ENCODE measurements at places on chromosomes 13 and 19. TPM values are rescaled to one million over a fixed set of nuclear protein-coding genes. Genes with fewer than 3 reads are reported as not detected.
A peak's percentile ranks its signal among the peaks of the same experiment; 100 is the strongest.

Gene PEAK3
- not detected for total RNA-seq

DNA sequence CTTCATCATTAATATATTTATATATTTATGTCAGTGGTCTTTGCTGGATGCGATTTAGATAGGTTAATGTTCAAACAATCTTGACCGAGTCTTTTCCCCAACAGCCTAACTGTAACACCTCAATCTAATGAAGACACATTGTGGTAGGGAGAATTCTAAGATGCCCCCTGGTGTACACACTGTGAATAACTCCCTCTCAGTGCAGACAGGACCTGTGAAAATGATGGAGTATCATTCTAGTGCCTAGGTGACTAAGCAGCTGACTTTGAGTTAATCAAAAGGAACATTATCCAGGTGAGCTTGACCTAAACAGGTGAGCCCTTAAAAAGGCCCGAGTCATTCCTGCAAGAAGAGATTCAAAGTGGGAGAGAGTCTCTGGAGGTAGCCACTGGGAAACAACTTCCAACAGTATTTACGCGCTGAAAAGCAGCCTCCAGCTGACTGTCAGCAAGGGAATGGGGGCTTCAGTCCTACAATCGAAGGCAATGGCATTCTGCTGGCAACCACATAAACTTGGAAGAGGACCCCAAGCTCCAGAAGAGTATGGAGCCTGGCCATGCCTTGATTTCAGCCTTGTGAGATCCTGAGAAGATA lies 28.0 kb upstream of the KBTBD7 start:
- no peak overlapping the region for H3K27ac ChIP-seq
- H3K4me3 ChIP-seq: no peak overlapping the region
- H3K36me3 ChIP-seq: no peaks in the 10 kb centered on the region
- peak; percentile 68 for DNase-seq
- H3K4me1 ChIP-seq: peaks cover 14% of the 10 kb centered on the region

Gene LILRA1
- not detected for total RNA-seq

- H3K27me3 ChIP-seq: no peaks in the 10 kb centered on the region
- no peak overlapping the region for H3K4me3 ChIP-seq
- no peak for DNase-seq
- H3K36me3 ChIP-seq: no peaks in the 10 kb centered on the region
Observed at GRCh38 chr13:25836574-25837336, 215.1 kb downstream of the SHISA2 start.

Gene ZNF667
- total RNA-seq: not detected

Gene CEACAM4
- not detected for total RNA-seq

Gene CLDND2
- total RNA-seq: 1.6 TPM

DNA sequence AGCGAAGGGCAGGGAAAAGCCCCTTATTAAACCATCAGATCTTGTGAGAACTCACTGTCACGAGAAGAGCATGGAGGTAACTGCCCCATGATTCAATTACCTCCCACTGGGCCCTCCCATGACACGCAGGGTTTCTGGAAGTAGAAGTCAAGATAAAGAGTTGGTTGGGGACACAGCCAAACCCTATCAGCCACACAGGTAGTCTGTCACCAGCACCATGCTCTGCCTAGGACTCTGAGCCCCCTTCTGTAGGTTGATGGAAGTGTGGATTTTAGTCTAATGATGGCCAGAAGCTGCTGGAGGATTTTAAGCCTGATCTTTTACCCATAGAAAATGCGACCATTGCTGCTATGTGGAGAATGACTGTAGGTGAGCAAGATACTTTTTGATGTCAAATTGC lies 60.8 kb downstream of the ARHGEF7 start:
- no peak for DNase-seq
- H3K4me1 ChIP-seq: no peaks in the 10 kb centered on the region
- H3K27me3 ChIP-seq: no peaks in the 10 kb centered on the region

DNA sequence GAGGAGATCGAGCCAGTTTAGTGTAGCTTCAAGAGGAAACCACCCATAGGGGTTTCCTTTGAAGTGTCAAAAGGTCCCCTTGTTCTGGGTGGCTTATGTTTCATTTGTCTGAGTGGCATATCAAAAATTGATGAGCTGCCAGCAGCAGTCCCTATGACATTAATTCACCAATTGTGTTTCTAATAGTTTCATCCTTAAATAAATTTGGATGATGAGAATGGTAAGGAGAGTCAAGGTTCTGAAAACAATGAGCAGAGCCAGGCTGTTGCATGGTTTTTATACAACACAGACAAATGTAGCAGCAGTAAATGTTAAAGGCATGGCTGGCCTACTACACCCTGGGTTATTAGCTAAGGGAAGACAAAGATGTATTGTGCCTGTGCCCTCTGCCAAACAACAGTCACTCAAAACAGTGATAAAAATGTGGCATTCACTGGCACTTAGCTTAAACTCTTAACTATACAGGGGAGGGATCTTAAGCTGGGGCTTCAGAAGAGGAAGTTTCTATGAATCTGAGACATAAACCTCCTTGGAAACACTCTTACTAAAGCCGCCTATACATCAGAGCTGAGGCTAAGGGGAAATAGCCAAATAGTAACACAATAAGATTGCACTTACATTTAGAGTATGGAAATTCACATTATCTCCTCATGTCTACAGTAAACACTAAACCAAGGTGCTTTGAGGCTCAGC lies 200.5 kb downstream of the POU4F1 start:
- H3K27ac ChIP-seq: no peak overlapping the region
- H3K36me3 ChIP-seq: no peaks in the 10 kb centered on the region
- H3K27me3 ChIP-seq: no peaks in the 10 kb centered on the region
- H3K4me3 ChIP-seq: no peak overlapping the region
- DNase-seq: no peak
- no peaks in the 10 kb centered on the region for H3K4me1 ChIP-seq

Gene NALCN
- total RNA-seq: not detected

Gene CGB1
- not detected for total RNA-seq

Gene ZNF112
- 4.2 TPM for total RNA-seq

DNA sequence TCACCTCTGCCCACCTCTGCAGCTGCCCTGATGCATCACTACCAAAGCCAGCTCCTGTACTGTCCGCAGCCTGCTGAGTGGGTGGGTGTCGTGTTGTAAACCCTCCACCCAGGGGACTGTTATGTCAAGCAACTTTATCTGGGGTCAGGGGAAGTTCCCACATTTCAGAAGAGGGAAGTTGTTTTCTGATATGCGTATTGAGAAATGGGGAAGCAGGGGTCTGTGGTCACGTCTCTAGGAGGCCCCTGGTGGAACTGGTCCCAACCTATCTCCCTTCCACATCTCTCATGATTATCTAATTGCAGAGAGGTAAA lies 31.2 kb downstream of the CLEC17A start:
- no peak overlapping the region for H3K4me3 ChIP-seq
- H3K4me1 ChIP-seq: no peaks in the 10 kb centered on the region
- DNase-seq: no peak
- no peaks in the 10 kb centered on the region for H3K36me3 ChIP-seq

- no peaks in the 10 kb centered on the region for H3K4me1 ChIP-seq
- H3K27me3 ChIP-seq: no peaks in the 10 kb centered on the region
- no peak overlapping the region for H3K27ac ChIP-seq
- H3K4me3 ChIP-seq: no peak overlapping the region
- DNase-seq: no peak
- H3K36me3 ChIP-seq: peaks cover 1% of the 10 kb centered on the region
Observed at GRCh38 chr19:4487572-4487971, 15.5 kb downstream of the HDGFL2 start.

Gene CGB7
- total RNA-seq: 3.0 TPM

GRCh38 chr13:27830010-27830409 lies 37.7 kb downstream of the GSX1 start:
- H3K36me3 ChIP-seq: no peaks in the 10 kb centered on the region
- DNase-seq: peak; percentile 91
- H3K27me3 ChIP-seq: no peaks in the 10 kb centered on the region
- peak overlapping the region; percentile 21 for H3K4me3 ChIP-seq

GRCh38 chr19:35352448-35353304 lies 5.0 kb downstream of the FFAR1 start:
- H3K27ac ChIP-seq: no peak overlapping the region
- H3K27me3 ChIP-seq: no peaks in the 10 kb centered on the region
- no peaks in the 10 kb centered on the region for H3K4me1 ChIP-seq
- peak; percentile 78 for DNase-seq
- H3K36me3 ChIP-seq: no peaks in the 10 kb centered on the region

Gene SAFB2
- 104 TPM for total RNA-seq

GRCh38 chr13:51286135-51287002 lies 53.1 kb upstream of the SERPINE3 start:
- peak; percentile 87 for DNase-seq
- H3K4me1 ChIP-seq: no peaks in the 10 kb centered on the region
- H3K27me3 ChIP-seq: no peaks in the 10 kb centered on the region
- H3K4me3 ChIP-seq: no peak overlapping the region
- no peak overlapping the region for H3K27ac ChIP-seq
- H3K36me3 ChIP-seq: no peaks in the 10 kb centered on the region

Gene TEX29
- not detected for total RNA-seq

GRCh38 chr13:109810761-109811510 lies 24.6 kb upstream of the IRS2 start:
- H3K27me3 ChIP-seq: no peaks in the 10 kb centered on the region
- DNase-seq: no peak
- no peak overlapping the region for H3K4me3 ChIP-seq
- H3K36me3 ChIP-seq: no peaks in the 10 kb centered on the region

GRCh38 chr19:776549-776948 lies 20.7 kb upstream of the PTBP1 start:
- H3K4me3 ChIP-seq: no peak overlapping the region
- no peak overlapping the region for H3K27ac ChIP-seq
- H3K27me3 ChIP-seq: no peaks in the 10 kb centered on the region
- peaks cover 12% of the 10 kb centered on the region for H3K4me1 ChIP-seq

DNA sequence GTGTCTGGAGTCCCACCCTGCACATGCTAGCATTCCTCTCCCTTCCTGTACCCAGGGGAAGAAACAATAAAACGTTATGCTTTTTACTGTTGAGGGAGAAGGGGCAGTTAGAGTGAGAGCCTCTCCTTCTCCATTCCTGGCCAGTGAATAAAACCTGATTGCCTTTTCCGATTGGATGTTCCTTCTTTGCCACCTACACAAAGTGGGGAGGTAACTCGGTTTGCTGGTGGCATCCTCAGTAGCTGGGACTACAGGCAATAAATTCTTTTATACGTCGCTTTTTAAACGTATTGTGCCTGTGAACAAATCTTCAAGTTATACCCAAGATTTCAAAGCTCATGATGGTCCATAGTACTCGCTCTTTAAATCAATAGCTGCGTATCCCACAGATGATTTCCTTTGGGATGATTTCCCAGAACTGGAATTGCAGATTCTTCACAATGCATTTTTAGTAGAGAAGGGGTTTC lies 660 bp upstream of the MVB12A start:
- H3K27ac ChIP-seq: peak overlapping the region; percentile 89
- peaks cover 8% of the 10 kb centered on the region for H3K4me1 ChIP-seq
- H3K4me3 ChIP-seq: peak overlapping the region; percentile 49

DNA sequence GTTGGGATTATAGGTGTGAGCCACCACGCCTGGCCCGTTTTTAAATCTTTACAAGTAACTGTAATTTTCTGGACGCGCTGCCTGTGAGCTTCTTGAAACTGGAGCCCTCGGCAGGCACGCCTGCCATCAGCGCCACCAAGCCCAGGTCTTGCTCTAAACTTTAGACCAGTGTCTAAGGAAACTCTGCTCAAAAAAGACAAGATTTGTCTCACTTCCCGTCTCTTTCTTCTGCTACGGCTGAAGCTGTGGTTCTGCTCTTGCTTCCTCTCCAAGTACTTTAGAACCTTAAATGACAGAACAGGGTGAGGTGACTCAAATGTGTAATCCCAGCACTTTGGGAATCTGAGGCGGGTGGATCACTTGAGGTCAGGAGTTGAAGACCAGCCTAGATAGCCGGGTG lies 24.9 kb downstream of the RCN3 start:
- H3K36me3 ChIP-seq: no peaks in the 10 kb centered on the region
- H3K4me1 ChIP-seq: peaks cover 26% of the 10 kb centered on the region

Gene DNAAF3
- total RNA-seq: 0.45 TPM

Gene ADGRE2
- total RNA-seq: 0.23 TPM

DNA sequence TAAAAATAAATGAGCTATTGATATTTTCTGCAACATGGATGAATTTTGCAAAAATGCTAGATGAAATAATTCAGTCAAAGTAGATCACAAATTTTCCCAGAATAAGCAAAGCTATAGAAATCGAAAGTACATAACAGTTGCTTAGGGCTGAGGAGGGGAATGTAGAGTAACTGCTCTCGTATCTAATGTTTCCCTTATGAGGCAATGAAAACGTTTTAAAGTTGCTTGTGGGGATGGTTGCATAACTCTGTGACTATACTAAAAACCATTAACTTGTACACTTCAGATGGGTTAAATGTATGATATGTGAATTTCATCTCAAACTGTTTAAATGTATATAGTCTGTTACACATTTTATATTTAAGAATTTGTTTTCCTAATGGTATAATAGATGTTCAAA lies 231.7 kb downstream of the GGACT start:
- H3K27ac ChIP-seq: no peak overlapping the region
- no peak for DNase-seq
- no peaks in the 10 kb centered on the region for H3K27me3 ChIP-seq
- no peaks in the 10 kb centered on the region for H3K4me1 ChIP-seq
- H3K36me3 ChIP-seq: no peaks in the 10 kb centered on the region
- H3K4me3 ChIP-seq: no peak overlapping the region

DNA sequence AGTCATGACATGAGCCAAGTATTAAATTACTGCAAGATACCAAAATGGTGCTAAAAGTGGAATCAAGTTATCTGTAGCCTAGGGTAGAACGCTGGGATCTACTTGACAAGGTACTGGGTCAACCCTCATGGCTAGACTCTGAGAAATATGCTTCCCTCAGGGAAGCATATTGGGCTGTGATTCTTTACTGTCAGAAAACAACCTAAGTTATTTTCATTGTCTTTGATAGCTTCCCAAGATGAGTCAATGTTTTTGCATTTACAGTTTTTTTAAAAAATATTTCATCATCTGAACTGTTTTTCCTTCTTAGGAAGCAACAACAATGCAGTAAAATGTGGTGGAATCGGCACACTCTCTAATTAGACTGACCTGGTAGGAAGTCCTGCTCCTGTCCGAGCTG lies 218.0 kb downstream of the RGCC start:
- H3K4me3 ChIP-seq: no peak overlapping the region
- DNase-seq: no peak
- H3K4me1 ChIP-seq: no peaks in the 10 kb centered on the region
- H3K27ac ChIP-seq: no peak overlapping the region
- H3K36me3 ChIP-seq: no peaks in the 10 kb centered on the region
- no peaks in the 10 kb centered on the region for H3K27me3 ChIP-seq

Gene CEACAM3
- not detected for total RNA-seq

- no peak overlapping the region for H3K4me3 ChIP-seq
- no peaks in the 10 kb centered on the region for H3K4me1 ChIP-seq
- DNase-seq: no peak
- no peaks in the 10 kb centered on the region for H3K36me3 ChIP-seq
- H3K27me3 ChIP-seq: no peaks in the 10 kb centered on the region
Observed at GRCh38 chr13:36724141-36724540, 50.3 kb downstream of the SERTM1 start.

Gene FCAR
- total RNA-seq: not detected

- DNase-seq: no peak
- H3K27me3 ChIP-seq: no peaks in the 10 kb centered on the region
- H3K4me3 ChIP-seq: no peak overlapping the region
Observed at GRCh38 chr13:24618011-24618955, 61.9 kb upstream of the ATP12A start.

- H3K27ac ChIP-seq: no peak overlapping the region
- H3K4me1 ChIP-seq: no peaks in the 10 kb centered on the region
- H3K27me3 ChIP-seq: no peaks in the 10 kb centered on the region
- no peak overlapping the region for H3K4me3 ChIP-seq
- H3K36me3 ChIP-seq: no peaks in the 10 kb centered on the region
Observed at GRCh38 chr19:28815257-28815656, 397.7 kb downstream of the UQCRFS1 start.

GRCh38 chr13:78779608-78780007 lies 120.7 kb upstream of the OBI1 start:
- H3K4me3 ChIP-seq: no peak overlapping the region
- no peak overlapping the region for H3K27ac ChIP-seq
- H3K4me1 ChIP-seq: no peaks in the 10 kb centered on the region
- no peaks in the 10 kb centered on the region for H3K36me3 ChIP-seq

Gene FPR3
- not detected for total RNA-seq

All from Caco-2 (cell line).